ENCODE measurements at places on chromosomes 16 and 17. TPM values are rescaled to one million over a fixed set of nuclear protein-coding genes. Genes with fewer than 3 reads are reported as not detected.

CAPNS2 gene
- total RNA-seq: 0.82 TPM

TPSG1 gene
- not detected for total RNA-seq

CASKIN1 gene
- total RNA-seq: 19.0 TPM

CCL4L2 gene
- total RNA-seq: 7.0 TPM

RAB11FIP4 gene
- 27.8 TPM for total RNA-seq
